ENCODE measurements at places on chromosomes 2 and 18.

- DNase-seq, result no peak
These were observed 24.2 kb upstream of the TOGARAM2 start for GRCh38 chr2:28956890-28957289.

GRCh38 chr2:236205867-236206645 lies 37.9 kb upstream of the GBX2 start:
- no peak for DNase-seq

DNA sequence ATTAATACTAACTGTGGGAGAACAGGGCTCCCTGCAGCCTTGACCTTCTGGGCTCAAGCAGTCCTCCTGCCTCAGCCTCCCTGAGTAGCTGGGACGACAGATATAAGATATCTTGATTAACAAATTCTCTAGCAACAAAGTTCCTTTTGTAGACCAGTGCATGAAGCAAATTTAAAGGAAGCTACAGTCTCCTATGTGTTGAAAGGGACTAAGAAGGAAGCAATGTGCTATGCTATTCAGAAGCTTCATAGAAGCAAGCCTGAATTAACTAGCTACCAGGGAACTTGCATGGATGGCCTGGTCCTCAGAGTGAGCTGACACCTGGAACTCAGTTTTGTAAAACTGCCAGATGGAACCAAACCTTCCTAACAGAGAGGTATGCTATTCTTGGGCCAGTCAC lies 33.2 kb downstream of the RAPH1 start:
- DNase-seq, result no peak

- no peak for DNase-seq
These were observed 19.5 kb downstream of the INPP4A start for GRCh38 chr2:98463988-98464771.

- DNase-seq, result no peak
These were observed 97.9 kb upstream of the ALKAL2 start for GRCh38 chr2:385785-386184.

DNA sequence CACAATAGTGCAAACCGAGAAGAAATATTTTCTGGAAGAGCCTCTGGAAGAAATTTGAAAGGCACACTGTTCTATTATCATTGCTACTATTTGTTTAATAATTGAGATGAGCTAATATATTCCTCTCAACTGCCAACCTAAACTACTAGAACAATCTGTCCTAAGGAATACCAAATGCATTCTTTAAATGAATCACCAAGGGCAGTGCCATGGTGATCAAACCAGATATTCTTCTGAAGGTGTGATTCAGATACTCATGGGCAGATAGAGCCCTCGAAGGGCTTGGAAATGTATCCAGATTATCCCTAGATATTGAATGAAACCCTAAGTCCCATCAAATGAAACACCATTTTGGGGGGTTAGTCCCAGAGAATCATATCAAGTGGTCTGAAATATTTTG lies 76.6 kb downstream of the FIGN start:
- no peak for DNase-seq

DNA sequence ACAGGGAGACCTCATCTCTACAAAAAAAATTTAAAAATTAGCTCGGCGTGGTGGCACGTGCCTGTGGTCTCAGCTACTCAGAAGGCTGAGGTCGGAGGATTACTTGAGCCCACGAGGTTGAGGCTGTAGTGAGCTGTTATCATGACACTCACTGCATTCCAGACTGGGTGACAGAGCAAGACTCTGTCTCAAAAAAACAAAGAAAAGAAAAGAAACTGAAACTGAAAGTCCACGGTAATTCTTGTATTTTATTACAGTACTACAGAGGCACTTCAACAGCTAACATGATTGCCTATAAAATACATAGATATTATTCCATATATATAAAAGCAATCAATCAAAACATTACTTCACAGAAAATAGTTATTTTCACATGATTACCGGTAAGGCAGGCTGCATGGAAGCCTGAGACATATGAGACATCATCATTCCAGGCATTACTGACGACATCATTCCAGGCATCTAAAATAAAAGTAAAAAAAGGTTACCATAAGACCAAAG lies 23.1 kb downstream of the PRPF40A start:
- no peak for DNase-seq

GRCh38 chr18:68121826-68122225 lies 593.1 kb downstream of the TMX3 start:
- DNase-seq, result no peak

DNA sequence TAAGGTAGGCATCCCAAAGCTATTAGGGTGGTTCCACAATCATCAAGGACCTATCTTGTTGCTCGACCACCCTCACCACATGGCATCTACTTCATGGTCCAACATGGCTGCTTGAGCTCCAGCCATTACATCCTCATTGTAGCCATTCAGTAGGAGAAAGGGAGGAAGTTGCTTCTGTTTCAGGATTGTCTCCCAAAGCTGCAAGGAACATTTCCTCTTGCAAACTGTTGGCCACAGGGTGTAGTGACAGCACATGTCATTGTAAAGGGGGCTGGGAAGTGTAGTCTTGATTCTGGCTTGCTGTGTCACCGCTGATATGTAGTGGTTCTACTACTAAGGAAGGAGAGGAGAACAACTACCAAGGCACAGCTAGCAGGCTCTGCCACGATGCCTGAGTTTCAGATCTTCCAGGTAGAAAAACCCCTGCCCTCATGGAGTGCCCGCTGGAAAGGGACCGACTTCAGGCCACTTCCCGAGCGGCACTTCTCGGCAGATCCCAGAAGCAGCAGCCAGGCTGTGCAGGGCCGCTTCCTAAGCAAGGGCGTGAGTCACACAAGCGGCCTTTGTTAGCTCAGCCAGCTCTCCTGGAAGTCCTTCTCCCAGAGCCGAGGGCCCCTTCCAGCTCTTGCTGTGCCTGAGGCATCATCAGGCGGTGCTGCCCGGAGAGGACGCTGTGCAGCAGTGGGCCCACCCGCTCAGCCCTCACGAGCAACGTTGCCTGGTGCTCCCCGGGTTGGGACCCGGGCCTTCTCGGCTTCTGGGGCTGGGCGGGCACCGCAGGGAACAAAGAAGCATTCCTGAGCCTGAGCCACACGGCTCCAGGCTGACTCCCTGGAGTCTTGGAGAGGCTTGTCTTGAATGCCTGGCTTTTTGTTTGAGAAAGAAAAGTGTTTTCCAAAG lies 58.2 kb downstream of the HS6ST1 start:
- no peak for DNase-seq

- no peak for DNase-seq
These were observed 34.8 kb upstream of the RBM44 start for GRCh38 chr2:237763812-237764211.

GRCh38 chr18:49013291-49013691 lies 62.5 kb upstream of the SMAD7 start:
- DNase-seq, result no peak

GRCh38 chr2:9895669-9896590 lies 52.7 kb downstream of the TAF1B start:
- no peak for DNase-seq

DNA sequence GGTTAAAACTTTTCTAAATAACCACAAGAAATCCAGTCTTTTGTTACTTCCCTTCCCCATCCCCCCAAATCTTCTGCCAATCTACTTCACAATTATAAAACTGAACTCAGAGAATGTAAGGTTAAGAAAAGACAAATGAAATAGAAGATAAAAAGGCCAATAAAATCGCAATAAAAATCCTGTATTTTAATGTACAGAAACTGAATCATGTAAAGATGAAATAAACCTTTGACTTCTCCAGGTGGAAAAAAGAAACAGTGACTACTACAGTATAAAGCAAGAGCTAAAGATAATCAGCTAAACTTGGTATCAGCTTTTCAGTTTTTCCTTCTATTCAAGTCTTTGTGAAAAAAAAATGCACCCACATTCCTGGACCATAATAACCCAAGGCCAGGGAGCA lies 1.7 kb downstream of the SYT4 start:
- no peak for DNase-seq
